ENCODE measurements at places on chromosomes 6 and 20.

- no peak for DNase-seq
Observed at GRCh38 chr6:166206066-166206465, 38.4 kb upstream of the TBXT start.

- no peak for DNase-seq
Observed at GRCh38 chr6:134909701-134910592, 40.0 kb downstream of the ALDH8A1 start.

- no peak for DNase-seq
Observed at GRCh38 chr6:107770541-107770940, 53.6 kb downstream of the SCML4 start.

- peak; percentile 91 for DNase-seq
Observed at GRCh38 chr20:45910670-45911485, 1.1 kb downstream of the PLTP start.

DNA sequence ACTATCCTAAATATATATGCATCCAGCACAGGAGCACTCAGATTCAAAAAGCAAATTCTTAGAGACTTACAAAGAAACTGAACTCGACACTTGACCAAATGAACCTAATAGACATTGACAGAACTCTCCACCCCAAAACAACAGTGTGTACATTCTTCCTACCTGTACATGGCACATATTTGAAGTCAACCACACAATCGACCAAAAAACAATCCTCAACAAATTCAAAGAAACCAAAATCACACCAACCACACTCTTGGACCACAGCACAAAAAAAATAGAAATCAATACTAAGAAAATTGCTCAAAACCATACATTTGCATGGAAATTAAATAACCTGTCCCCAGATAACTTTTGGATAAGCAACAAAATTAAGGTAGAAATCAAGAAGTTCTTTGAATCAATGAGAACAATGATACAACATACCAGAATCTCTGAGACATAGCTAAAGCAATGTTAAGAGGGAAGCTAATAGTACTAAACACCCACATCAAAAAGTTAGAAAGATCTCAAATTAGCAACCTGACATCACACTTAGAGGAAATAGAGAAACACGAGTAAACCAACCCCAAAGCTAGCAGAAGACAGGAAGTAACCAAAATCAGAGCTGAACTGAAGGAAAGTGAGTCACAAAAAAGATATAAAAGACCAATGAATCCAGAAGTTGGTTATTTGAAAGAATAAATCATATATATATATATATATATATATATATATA is 12.5 kb upstream of the TREM1 start:
- no peak for DNase-seq

- DNase-seq, result no peak
Observed at GRCh38 chr6:106199331-106199730, 113.2 kb downstream of the PRDM1 start.
